ENCODE measurements at places on chromosomes 5 and 9. TPM values are rescaled to one million over a fixed set of nuclear protein-coding genes. Genes with fewer than 3 reads are reported as not detected.

Gene HACD4
- 10.6 TPM for total RNA-seq

DNA sequence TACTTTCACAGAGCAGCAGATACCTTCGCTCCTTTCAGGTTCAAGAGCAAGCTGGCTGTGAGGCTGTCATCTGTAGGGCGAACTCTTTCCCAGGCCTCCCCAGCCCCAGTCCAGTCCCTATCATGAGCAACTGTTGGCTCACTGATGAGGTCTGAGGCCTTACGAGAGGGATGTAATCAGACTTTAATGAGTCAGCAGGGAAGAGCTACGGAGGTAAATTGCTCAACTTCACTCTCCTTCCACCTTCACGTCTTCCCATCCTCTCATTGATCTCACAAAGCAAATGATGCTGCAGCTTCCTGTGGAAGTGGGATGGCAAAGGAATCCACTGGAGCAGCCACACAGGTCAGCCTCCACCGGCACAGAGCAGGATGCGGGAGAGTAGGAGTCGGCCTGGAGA is 130.7 kb upstream of the TBCA start:
- DNase-seq = no peak
- no peak overlapping the region for H3K27ac ChIP-seq
- no peak overlapping the region for H3K4me3 ChIP-seq
- no peaks in the 10 kb centered on the region for H3K36me3 ChIP-seq

Gene SCAI
- 14.9 TPM for total RNA-seq

DNA sequence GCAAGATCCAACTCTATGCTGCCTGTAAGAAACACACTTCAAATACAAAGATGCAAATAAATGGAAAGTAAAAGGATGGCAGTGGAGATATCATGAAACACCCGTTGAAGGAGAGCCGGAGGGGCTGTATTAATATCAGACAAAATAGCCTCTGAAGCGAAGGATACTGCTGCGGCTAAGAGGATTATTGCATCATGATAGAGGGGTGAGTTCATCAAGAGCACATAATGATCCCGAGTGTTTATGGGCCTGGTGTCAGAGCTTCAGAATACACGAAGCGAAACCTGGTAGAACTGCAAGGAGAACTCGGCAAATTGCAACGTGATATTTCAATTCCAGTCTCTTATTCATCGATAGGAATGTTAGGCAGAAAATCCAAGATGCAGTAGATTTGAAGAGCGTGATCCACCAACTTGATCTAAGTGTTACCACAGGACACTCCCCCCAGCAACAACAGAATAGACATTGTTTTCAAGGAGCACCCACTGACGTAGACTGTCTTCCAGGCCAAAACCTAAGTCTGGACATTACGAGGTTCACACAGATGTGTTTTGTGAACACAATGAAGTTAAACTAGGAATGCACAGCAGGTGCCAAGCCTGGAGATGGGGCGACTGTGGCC is 27.7 kb upstream of the QSOX2 start:
- peaks cover 34% of the 10 kb centered on the region for H3K27me3 ChIP-seq
- DNase-seq = no peak
- no peaks in the 10 kb centered on the region for H3K36me3 ChIP-seq
- H3K4me3 ChIP-seq = no peak overlapping the region
- H3K4me1 ChIP-seq = no peaks in the 10 kb centered on the region

DNA sequence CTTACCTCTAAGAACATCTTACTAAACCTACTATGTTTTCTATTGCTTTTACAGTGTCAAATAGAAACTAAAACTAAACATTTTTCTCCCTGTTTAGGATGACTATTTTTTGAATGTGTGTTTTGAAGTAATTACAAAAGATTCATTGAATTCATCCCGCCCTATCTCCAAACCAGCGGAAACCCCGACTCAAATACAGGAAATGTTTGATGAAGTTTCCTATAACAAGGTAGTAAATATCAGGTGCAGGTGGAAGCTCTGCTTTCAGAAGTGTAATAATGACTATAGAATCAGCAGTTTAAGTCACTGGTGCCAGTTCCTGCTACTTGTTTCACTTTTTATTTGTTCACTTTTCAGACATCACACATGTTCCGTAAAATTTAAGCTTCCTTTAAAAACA is 20.0 kb downstream of the ERAP2 start:
- H3K4me3 ChIP-seq = no peak overlapping the region
- peaks cover 77% of the 10 kb centered on the region for H3K36me3 ChIP-seq

GRCh38 chr5:56264417-56265025 is 31.4 kb upstream of the ANKRD55 start:
- no peak for DNase-seq
- H3K4me3 ChIP-seq = no peak overlapping the region
- no peak overlapping the region for H3K27ac ChIP-seq
- H3K4me1 ChIP-seq = peaks cover under 1% of the 10 kb centered on the region
- H3K27me3 ChIP-seq = no peaks in the 10 kb centered on the region
- H3K36me3 ChIP-seq = no peaks in the 10 kb centered on the region

- H3K27me3 ChIP-seq = no peaks in the 10 kb centered on the region
- no peaks in the 10 kb centered on the region for H3K36me3 ChIP-seq
- DNase-seq = no peak
- no peak overlapping the region for H3K27ac ChIP-seq
- no peaks in the 10 kb centered on the region for H3K4me1 ChIP-seq
Measured at GRCh38 chr5:137398154-137398553, 101.0 kb downstream of the SPOCK1 start.

DNA sequence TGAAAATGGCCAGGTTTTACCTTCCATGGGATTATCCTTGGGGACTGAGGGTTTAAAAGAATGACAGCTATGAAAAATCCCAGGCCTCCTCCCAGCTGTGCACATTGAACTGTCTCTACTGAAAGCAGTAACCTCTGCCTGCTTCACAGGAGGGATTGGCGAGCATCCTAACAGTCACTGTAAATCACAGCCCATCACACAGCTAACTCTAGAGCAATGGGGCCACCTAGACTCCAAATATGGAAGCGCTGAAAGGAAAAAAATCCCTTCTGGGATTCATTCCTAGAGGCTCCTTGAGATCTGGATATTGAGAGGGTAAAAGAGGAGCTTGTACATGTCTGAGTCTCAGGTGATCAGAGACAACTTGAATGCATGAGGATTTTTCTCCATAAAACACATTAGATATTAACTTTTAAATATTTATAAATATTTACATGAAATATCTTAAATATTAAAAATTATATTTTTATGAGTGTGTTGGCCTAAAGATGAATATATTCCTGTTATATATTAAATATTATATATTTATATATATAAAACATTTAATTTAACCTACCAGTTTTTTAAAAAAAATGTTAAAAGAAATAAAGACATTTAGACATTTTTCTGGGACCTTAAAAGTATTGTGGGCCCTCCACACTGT is 133.8 kb upstream of the SLC24A2 start:
- H3K4me3 ChIP-seq = no peak overlapping the region
- no peaks in the 10 kb centered on the region for H3K36me3 ChIP-seq
- no peak overlapping the region for H3K27ac ChIP-seq

DNA sequence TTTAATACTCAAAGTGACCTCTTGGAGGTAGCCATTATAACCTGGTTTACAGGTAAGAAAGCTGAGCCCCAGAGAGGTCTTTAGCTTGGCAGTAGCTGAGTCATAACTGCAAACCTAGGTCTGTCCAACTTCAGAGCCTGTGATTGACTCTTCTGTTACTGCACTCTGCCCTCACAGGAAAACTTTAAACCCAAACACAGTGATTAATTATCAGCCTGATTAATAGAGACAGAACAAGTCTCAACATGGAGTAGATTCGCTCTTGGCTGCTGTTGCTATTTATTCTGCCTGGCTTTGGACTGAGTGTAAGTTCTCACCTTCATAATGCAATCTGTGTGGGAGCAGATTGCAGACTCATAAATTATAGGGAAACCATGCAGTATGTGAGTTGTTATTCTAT is 27.4 kb upstream of the TXN start:
- no peaks in the 10 kb centered on the region for H3K36me3 ChIP-seq
- no peaks in the 10 kb centered on the region for H3K4me1 ChIP-seq
- no peak for DNase-seq
- no peaks in the 10 kb centered on the region for H3K27me3 ChIP-seq
- H3K27ac ChIP-seq = no peak overlapping the region
- H3K4me3 ChIP-seq = no peak overlapping the region

DNA sequence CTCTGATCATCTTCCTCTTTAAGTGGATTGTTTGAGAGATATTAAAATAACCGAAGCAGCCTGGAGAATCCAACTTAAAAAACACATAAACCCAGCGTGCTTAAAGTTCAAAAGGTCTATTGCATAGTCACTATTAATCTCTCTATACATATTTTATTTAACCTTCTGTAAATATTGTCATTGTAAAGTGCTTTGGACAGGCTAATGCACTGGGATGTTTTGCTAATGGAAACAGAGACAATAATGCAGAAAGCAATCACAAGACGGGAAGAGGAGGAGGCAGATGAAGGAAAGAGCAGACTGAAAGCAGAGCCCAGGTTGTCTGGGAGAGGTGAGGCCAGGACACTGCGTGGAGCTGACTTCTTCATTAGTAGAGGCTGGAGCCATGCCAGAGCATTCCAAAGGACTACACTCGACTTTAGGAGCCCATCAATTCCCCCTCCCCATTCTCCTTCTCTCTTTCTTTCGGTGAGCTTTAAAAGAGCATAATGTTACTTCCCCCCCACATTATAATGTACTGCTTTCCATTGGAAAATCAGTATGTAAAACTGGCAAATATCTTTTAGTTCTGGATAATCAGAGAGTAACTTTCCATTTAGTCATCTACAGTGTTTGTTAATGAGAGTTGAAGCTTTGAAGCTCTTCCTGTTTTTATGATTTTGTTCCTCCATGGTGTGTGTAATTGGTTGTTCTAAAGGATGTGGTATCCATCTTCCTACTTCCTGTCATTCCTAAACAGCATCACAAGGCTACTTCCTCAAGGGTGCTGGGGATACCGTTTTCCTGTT is 307.3 kb upstream of the MPDZ start:
- H3K4me3 ChIP-seq = no peak overlapping the region
- no peak overlapping the region for H3K27ac ChIP-seq
- no peak for DNase-seq
- H3K36me3 ChIP-seq = no peaks in the 10 kb centered on the region
- H3K4me1 ChIP-seq = peaks cover 4% of the 10 kb centered on the region
- H3K27me3 ChIP-seq = no peaks in the 10 kb centered on the region

DNA sequence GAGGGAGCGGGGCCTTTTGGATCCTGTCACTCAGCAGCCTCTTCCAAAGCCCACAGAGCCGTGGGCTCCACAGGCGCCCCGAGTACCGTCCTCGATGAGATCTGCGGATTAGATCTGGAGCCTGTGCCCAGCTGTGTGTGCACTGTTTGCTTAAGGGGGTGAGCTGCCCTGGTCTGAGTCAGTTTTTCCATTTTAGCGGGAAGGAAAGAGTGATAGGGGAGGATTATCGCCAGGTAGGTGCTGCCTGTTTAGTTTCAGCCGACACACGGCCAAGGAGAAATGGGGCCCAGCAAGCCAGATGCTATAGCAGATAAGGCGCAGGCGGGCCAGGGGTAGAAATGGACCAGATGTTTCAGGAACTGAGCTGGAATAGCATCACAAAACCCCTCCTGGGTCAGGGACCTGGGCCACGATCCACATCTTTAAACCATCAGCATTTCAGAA is 18.1 kb downstream of the COL5A1 start:
- H3K36me3 ChIP-seq = no peaks in the 10 kb centered on the region
- H3K4me3 ChIP-seq = no peak overlapping the region
- peaks cover 11% of the 10 kb centered on the region for H3K4me1 ChIP-seq
- peak; percentile 40 for DNase-seq

Gene SLC25A2
- total RNA-seq = 0.64 TPM

- no peak overlapping the region for H3K27ac ChIP-seq
- no peaks in the 10 kb centered on the region for H3K36me3 ChIP-seq
- no peaks in the 10 kb centered on the region for H3K27me3 ChIP-seq
- H3K4me3 ChIP-seq = no peak overlapping the region
- H3K4me1 ChIP-seq = no peaks in the 10 kb centered on the region
- no peak for DNase-seq
Measured at GRCh38 chr9:87796196-87796595, 70.3 kb downstream of the CTSL start.

Gene GPR150
- 0.49 TPM for total RNA-seq

- peaks cover 30% of the 10 kb centered on the region for H3K4me1 ChIP-seq
- peaks cover 44% of the 10 kb centered on the region for H3K36me3 ChIP-seq
- no peak overlapping the region for H3K27ac ChIP-seq
Measured at GRCh38 chr9:95087659-95088242, 229.8 kb downstream of the FANCC start.

- peaks cover 15% of the 10 kb centered on the region for H3K36me3 ChIP-seq
- DNase-seq = peak; percentile 22
- H3K27ac ChIP-seq = no peak overlapping the region
- H3K4me3 ChIP-seq = no peak overlapping the region
Measured at GRCh38 chr9:123438321-123438720, 82.3 kb downstream of the CRB2 start.

Gene SPAG8
- total RNA-seq = 2.8 TPM

Gene COL23A1
- 2.0 TPM for total RNA-seq

- no peaks in the 10 kb centered on the region for H3K36me3 ChIP-seq
- no peak for DNase-seq
- no peaks in the 10 kb centered on the region for H3K27me3 ChIP-seq
- no peaks in the 10 kb centered on the region for H3K4me1 ChIP-seq
- no peak overlapping the region for H3K27ac ChIP-seq
- H3K4me3 ChIP-seq = no peak overlapping the region
Measured at GRCh38 chr9:116713271-116713670, 26.2 kb downstream of the TRIM32 start.
